ENCODE measurements at places on chromosomes 12 and 14.

- no peak for DNase-seq
Observed at GRCh38 chr12:94622475-94622874, 27.9 kb downstream of the TMCC3 start.

GRCh38 chr12:117038023-117038680 is 61.1 kb downstream of the TESC start:
- no peak for DNase-seq

DNA sequence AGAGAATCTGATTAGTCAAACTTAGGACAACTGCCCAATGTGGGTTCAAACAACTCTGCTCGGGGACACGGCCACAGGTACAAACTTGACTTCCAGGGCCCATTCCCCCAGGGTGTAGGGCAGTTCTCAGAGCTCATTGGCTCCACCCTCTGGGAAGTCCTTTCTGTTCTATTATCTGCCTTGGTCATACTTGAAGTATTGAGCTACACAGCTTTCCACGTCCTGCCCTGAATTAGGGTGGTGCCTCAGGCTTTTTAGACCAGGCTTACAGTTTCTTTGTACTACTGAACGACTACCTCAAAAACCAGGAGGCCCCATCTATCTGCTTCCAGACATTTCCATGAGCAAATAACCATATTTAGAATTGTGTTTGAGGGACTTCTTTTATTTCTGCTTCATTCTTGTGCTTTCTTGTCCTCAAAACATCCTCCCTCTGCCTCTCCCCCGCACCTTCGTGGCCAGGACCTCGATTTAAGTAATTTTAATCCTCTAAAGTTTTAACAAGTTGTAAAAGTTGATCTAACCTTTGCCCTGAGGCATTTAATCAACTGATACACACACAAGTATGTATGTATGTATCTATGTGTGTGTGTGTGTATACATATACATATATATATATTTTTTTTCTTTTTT is 281.7 kb upstream of the AMIGO2 start:
- no peak for DNase-seq

DNA sequence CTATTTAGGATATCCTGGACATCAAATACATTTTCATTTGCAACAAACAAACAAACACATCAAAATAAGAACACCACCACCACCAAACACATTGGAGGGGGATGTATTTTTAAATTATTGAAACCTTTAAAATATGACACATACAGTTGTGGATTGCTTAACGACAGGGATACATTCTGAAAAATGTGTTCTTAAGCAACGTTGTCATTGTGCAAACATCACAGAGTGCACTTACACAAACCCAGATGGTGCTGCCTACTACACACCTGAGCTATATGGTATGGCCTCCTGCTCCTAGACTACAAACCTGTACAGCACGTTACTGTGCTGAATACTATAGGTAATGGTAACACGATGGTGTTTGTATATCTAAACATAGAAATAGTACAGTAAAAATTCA is 19.4 kb downstream of the PYGL start:
- DNase-seq, result no peak

- DNase-seq, result no peak
Observed at GRCh38 chr12:86473231-86473630, 217.0 kb upstream of the MGAT4C start.

GRCh38 chr14:63840981-63841380 is 11.8 kb upstream of the SYNE2 start:
- DNase-seq, result no peak

- no peak for DNase-seq
Observed at GRCh38 chr14:104781271-104782077, 14.1 kb downstream of the AKT1 start.

- no peak for DNase-seq
Observed at GRCh38 chr14:64825006-64825405, 54.7 kb downstream of the SPTB start.

- DNase-seq, result no peak
Observed at GRCh38 chr14:94098326-94098992, 12.1 kb upstream of the IFI27 start.

DNA sequence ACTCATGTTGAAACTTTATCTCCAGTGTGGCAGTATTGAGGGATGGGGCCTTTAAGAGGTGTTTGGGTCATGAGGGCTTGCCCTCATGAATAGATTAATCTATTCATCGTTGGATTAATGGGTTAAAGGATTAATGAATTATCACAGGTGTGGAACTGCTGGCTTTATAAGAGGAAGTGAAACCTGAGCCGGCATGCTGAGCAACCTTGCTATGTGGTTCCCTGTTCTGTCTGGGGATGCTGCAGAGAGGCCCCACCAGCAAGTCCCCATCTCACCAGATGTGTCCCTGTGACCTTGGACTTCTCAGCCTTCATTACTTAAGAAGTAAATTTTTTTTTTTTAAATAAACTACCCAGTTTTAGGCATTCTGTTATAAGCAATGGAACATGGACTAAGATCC is 109.6 kb downstream of the DYRK2 start:
- DNase-seq, result peak; percentile 12

GRCh38 chr12:40325349-40325960 is 100.7 kb downstream of the LRRK2 start:
- peak; percentile 14 for DNase-seq

- DNase-seq, result no peak
Observed at GRCh38 chr12:48862760-48863159, 2.9 kb downstream of the RND1 start.

- DNase-seq, result no peak
Observed at GRCh38 chr14:83757916-83758315, 1772.0 kb upstream of the FLRT2 start.

GRCh38 chr12:76997011-76997780 is 68.2 kb downstream of the E2F7 start:
- no peak for DNase-seq

DNA sequence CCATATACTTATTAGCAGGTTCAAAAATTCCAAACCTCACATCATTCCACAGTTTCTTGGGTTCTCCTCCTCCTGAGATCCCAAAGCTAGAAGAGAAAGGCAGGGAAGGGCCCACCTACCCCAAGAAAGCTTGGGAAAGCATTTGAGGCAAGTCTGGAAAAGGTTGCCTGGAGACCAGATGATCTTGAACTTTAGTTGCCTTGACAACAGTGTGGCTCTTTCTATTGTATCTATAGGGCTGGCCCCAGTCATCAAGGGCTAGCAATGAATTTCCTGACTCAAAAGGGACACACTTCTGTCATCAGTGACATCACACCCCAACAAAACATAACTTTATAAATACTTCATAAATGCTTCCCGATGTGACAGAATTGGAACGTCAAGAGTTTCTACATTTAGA is 40.0 kb downstream of the ZFYVE1 start:
- DNase-seq, result no peak

GRCh38 chr14:68806526-68807147 is 13.8 kb upstream of the ZFP36L1 start:
- no peak for DNase-seq

GRCh38 chr12:53775478-53776145 is 23.8 kb upstream of the CISTR start:
- DNase-seq, result no peak

- no peak for DNase-seq
Observed at GRCh38 chr12:40439771-40440492, 215.1 kb downstream of the LRRK2 start.

- no peak for DNase-seq
Observed at GRCh38 chr12:117514016-117514415, 152.6 kb upstream of the NOS1 start.

GRCh38 chr12:17079251-17079909 is 473.4 kb upstream of the LMO3 start:
- no peak for DNase-seq

GRCh38 chr12:25960143-25960542 is 1.7 kb downstream of the RASSF8 start:
- no peak for DNase-seq

- no peak for DNase-seq
Observed at GRCh38 chr12:49422114-49422513, 54.9 kb downstream of the SPATS2 start.

- DNase-seq, result no peak
Observed at GRCh38 chr12:62537551-62537950, 70.9 kb downstream of the MON2 start.

DNA sequence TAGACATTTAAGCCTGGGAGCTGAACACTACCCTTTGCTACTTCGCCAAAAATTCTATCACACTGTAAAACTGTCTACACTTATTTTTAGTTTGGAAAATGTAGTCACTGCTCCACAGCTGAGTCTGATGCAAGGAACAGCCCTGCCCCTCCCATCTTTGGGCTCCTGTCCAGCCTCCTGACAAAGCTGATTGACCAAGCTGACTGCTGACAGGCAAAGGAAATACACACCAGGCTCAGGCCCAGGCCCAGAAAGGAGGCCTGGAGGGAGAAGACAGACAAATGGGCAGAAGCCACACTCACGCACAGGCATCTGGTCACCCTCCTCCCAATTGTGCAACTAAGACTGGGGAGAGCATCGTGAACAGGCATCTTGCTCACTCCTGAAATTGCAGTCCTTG is 55.3 kb downstream of the ISCA2 start:
- DNase-seq, result no peak

- no peak for DNase-seq
Observed at GRCh38 chr14:104665114-104665656, 24.2 kb upstream of the INF2 start.

GRCh38 chr12:26651566-26652188 is 181.3 kb downstream of the ITPR2 start:
- peak; percentile 16 for DNase-seq

DNA sequence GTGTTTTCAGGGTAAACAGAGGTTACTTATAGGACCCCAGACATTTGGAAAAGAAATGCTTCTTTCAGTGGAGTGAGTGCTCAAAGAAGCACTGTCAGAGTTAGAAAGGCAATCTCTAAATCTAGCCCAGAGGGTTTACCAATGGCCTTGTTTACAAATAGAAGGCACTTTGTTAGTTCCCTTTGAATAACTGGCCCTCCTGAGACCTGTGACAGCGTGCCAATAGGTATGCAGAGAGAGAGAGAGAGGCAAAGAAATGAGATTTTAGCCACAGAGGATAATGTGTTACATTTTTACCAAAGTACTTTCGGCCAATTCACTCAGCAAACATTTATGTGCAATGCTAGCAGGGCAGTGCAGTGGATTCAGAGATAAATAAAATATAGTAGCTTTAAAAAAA is 41.9 kb downstream of the TPH2 start:
- DNase-seq, result no peak

DNA sequence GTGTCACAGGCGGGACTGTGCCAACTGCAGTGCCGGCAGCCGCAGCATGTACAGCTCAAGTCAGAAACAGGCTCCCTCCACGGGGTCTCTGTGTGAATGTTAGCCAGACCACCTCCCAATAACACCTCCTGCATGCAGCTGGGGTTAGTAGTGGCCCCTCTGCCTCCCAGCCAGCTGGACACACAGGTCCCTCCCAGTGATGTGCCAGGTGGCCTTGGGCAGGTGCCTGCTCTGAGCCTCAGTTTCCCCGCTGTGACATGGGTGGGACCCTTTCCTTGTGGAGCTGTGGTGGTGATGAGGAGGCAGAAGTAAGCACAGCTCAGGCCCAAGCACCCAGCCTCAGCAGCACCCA is 139.9 kb downstream of the ADGRD1 start:
- no peak for DNase-seq

GRCh38 chr12:98780261-98780660 is 135.2 kb downstream of the APAF1 start:
- no peak for DNase-seq

DNA sequence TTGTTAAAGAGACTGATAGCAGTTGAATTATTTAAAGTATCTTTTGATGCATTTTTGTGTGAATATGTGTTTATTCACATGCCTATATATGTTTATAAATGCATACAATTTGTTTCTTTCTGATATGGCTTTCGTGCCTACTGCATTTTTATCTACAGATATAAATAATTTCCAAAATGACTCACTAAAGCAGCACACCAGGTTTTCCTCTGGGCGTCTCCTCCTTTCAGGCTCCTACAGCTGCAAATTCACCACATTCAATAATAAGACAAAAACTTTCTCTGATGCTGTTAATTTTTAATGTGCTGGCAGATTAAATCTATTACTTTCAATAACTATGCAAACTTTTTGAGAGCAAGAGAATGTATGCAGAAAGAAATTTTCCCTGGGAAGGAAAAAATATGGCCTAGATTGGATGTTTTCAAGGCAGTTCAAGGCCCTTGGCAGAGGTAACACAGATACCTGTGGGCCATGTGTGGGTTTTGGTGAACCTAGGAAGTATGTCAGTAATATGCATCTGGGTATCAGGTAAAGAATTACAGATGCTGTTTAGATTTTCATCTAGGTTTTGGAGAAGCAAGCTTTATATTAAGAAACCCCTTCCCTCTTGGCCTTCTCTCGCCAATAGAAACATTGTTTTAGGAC is 381.8 kb downstream of the EGLN3 start:
- DNase-seq, result no peak

GRCh38 chr12:6200256-6201212 is at the start of gene CD9:
Gene CD9, plus strand, starts transcription at chr12:6200400. Its CDS starts 100 bp downstream, at chr12:6200500.
- DNase-seq, result no peak

GRCh38 chr14:26448181-26448855 is 149.5 kb downstream of the NOVA1 start:
- DNase-seq, result peak; percentile 97

DNA sequence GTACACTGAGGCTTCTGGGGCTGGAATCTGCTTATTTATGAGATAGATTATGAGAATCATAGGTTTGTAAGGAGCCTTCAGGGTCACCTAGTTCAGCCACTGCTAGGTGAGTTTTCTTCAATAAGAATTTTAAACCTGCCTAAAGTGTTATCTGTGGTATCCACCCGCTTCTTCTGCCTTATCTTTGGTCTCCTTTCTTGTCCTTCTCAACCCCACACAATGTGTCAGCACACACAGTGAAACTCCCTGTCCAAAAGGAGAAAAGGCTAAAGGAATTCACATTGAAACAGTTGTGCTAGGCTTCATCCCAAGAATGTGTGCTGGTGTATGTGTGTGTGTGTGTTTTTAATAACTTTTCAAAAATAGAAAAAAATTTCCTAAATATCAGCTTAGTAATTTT is 259.3 kb upstream of the BTG1 start:
- DNase-seq, result no peak

GRCh38 chr14:53850714-53851296 is 105.8 kb downstream of the BMP4 start:
- DNase-seq, result no peak

- DNase-seq, result no peak
Observed at GRCh38 chr14:99230208-99231151, 41.5 kb downstream of the BCL11B start.

GRCh38 chr12:105820429-105821125 is 318.2 kb downstream of the NUAK1 start:
- DNase-seq, result no peak

- no peak for DNase-seq
Observed at GRCh38 chr12:82688035-82688501, 1.4 kb downstream of the TMTC2 start.

DNA sequence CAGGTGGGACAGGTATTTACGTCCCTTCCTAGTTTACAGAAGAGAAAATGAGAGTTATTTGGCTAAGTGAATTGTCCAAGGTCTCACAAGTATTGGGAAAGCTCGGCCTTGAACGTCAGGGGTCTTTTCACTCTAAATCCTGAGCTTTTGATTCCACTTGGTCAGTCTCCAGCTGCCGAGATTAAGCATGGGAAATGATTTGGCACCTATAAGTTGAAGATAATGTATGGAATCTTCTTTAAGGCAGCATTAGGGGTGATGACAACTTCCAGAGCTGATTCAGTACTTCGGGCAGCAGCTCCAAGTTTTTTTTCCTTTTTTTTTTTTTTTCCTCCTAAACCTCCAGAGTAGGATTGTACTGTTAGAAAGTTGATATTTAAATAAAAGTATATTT is 722 bp downstream of the FAM234B start:
- no peak for DNase-seq

All from NCI-H524 treated with DMSO at 0.1 percent for 48 hours (cell line).